Naive B cell (primary cell): ENCODE measurements at places on chromosomes 7 and 10. TPM values are rescaled to one million over a fixed set of nuclear protein-coding genes. Genes with fewer than 3 reads are reported as not detected.

GRCh38 chr10:76432016-76433012, 1000.9 kb downstream of the LRMDA start:
- H3K4me3 ChIP-seq, result no peak overlapping the region
- no peaks in the 10 kb centered on the region for H3K36me3 ChIP-seq
- no peak overlapping the region for H3K27ac ChIP-seq
- no peaks in the 10 kb centered on the region for H3K27me3 ChIP-seq
- DNase-seq, result no peak

- no peaks in the 10 kb centered on the region for H3K27me3 ChIP-seq
- H3K4me3 ChIP-seq, result no peak overlapping the region
- DNase-seq, result no peak
- no peaks in the 10 kb centered on the region for H3K36me3 ChIP-seq
- H3K27ac ChIP-seq, result no peak overlapping the region
- H3K4me1 ChIP-seq, result no peaks in the 10 kb centered on the region
Measured at GRCh38 chr10:71533936-71534335, 137.2 kb downstream of the CDH23 start.

- H3K4me1 ChIP-seq, result no peaks in the 10 kb centered on the region
- no peaks in the 10 kb centered on the region for H3K36me3 ChIP-seq
- no peaks in the 10 kb centered on the region for H3K27me3 ChIP-seq
- H3K4me3 ChIP-seq, result no peak overlapping the region
- peak overlapping the region; percentile 22 for H3K27ac ChIP-seq
Measured at GRCh38 chr7:46150202-46150601, 229.1 kb upstream of the IGFBP3 start.

DNA sequence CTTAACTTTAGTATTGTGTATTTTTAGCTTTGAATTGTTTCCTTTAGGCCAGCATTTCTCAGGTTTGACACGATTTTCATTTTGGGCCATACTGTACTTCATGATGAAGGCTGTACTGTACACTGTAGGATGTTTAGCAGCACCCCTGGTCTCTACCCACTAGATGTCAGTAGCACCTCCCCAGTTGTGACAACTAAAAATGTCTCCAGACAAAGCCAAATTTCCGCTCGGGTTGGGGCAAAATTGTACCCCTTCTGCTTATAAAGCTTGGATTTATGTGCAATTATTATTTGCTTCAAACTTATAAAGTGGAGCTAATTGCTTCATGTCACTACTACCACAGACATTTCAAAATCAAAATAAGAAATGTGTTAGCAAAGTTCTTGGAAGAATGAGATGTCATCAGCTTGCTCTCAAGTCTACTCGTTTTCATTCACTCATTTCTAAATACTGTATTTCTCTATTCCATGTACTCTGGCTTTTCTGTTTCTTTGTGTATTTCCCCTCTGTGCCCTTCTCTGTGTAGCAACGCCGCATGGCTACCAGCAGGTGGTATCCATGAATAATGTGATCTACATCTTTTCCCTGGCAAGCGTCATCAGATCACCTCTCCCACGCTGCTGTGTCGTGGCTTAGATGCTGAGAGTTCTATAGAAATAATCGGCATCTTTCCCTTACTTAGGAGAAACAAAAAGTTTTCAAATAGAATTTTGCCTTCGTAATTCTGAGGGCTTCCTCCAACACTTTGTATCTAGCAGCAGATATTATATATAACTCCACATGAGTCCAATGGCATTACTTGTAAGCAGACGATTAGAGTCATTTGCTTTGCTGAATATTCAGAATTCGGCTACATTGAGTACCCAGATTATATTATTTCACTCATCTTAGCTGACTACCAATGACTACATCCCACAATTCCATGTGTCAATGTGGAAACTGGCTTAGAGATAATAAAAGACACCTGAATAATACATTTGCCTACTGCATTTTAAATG, 47.8 kb upstream of the CALCR start:
- H3K4me1 ChIP-seq, result no peaks in the 10 kb centered on the region
- DNase-seq, result no peak
- H3K27me3 ChIP-seq, result peaks cover 4% of the 10 kb centered on the region
- H3K4me3 ChIP-seq, result no peak overlapping the region
- no peaks in the 10 kb centered on the region for H3K36me3 ChIP-seq

DNA sequence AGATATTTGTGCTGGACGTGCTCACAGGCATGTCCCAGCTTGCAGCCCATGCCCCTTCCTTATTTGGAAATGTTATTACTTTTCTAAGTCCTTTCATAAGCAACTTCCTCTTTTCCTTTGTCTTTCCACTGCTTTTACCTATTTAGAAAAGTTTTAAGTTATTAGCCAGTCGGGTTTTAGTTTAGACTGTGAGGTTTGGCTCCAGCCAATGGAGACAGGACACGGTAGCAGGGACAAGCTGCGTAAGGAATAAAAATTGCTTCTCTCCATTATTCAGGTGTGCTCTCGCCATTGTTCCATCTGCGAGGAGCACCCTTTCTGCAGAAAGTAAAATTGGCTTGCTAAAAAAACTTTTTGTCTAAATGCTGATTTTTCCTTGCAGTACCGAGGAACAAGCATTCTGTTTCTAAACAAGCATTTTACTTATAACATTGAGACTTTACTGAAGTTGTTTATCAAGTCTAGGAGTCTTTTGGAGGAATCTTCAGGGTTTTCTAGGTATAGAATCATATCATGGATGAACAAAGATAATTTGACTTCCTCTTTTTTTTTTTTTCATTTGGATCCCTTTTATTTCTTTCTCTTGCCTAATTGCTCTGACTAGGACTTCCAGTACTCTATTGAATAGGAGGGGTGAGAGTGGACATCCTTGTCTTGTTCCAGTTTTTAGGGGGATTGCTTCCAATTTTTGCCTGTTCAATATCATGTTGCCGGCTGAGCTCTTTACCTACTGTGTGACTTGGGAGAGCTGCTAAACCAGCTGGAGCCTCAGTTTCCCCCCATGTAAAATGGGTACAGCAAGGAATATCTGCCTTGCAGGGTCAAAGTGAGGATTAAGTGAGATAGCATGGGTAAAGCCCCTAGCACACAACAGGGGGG, 63.8 kb downstream of the ALOX5 start:
- H3K27ac ChIP-seq, result peak overlapping the region; percentile 27
- H3K4me3 ChIP-seq, result peak overlapping the region; percentile 61
- H3K27me3 ChIP-seq, result no peaks in the 10 kb centered on the region
- no peak for DNase-seq
- H3K36me3 ChIP-seq, result peaks cover 31% of the 10 kb centered on the region
- H3K4me1 ChIP-seq, result peaks cover 51% of the 10 kb centered on the region

GRCh38 chr7:77320137-77320536, 96.0 kb downstream of the GSAP start:
- H3K27ac ChIP-seq, result no peak overlapping the region
- peaks cover 55% of the 10 kb centered on the region for H3K36me3 ChIP-seq
- DNase-seq, result no peak
- no peak overlapping the region for H3K4me3 ChIP-seq

DNA sequence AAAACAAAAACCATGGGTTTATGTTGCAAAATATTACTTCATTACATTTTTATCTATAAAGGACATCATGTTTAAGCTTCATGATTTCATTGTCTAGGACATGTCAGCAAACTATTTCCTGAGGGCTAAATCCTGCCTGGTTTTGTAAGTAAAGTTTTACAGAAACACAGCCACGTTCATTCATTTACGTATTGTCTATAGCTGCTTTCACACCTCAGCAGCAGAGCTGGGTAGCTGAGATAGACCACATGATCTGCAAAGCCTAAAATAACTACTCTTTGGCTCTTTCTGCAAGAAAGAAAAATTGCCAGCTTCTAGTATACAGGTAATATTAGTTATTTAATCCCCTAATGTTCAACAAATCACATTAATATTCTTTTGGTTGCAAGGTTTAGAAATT, 12.7 kb upstream of the PIP4K2A start:
- no peak for DNase-seq
- no peak overlapping the region for H3K4me3 ChIP-seq
- H3K36me3 ChIP-seq, result no peaks in the 10 kb centered on the region

DNA sequence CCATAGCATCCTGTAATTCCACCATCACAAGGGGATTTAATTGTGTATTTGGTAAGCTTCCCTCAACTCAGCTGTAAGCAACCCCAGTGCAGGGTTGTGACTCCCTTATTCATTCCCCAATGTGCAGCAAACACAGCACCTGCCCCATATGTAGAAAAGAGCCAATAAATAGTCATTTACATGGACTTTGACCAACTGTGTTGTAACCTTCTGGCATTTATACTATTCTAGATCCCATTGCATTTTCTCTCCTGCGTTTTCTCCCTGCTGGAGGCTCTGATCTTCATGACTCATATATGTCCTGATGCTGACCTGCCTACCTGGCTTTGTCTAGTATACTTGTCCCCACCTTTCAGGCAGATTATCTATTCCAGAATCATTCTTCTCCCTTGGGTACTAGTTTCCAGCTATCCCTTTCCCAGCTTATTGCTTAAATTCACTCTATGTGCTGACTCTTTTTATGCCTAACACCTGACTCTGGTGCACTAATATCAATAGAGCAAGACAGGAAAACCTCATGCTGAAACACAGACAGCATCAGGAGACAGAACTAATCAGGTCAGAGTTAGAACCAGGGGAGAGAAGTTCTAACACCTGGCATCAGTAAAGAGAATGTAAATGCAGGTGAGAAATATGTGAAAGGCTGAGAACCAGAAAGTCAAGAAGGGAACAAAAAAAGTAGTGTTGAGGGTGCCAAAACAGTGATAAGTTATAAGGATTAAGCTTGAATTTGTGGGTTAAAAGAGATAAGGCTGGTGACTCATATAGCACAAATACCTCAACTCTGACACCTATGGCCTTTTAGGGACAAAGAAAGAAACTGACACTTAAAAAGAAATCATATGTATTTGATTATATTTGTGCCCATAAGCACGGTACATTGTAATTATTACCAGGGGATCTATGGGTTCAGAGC, 402.7 kb downstream of the IPMK start:
- H3K4me3 ChIP-seq, result no peak overlapping the region
- no peaks in the 10 kb centered on the region for H3K36me3 ChIP-seq
- no peaks in the 10 kb centered on the region for H3K27me3 ChIP-seq
- no peak overlapping the region for H3K27ac ChIP-seq
- no peak for DNase-seq

The NFKB2 gene
- 34.7 TPM for polyA plus RNA-seq

The MOSPD3 gene
- 7.7 TPM for polyA plus RNA-seq

The ASAH2B gene
- 2.1 TPM for polyA plus RNA-seq

The PODXL gene
- 0.84 TPM for polyA plus RNA-seq
